ENCODE measurements at places on chromosomes 11 and 22.

- no peak for DNase-seq
These were observed 2.7 kb downstream of the ZNF215 start for GRCh38 chr11:6928916-6929315.

DNA sequence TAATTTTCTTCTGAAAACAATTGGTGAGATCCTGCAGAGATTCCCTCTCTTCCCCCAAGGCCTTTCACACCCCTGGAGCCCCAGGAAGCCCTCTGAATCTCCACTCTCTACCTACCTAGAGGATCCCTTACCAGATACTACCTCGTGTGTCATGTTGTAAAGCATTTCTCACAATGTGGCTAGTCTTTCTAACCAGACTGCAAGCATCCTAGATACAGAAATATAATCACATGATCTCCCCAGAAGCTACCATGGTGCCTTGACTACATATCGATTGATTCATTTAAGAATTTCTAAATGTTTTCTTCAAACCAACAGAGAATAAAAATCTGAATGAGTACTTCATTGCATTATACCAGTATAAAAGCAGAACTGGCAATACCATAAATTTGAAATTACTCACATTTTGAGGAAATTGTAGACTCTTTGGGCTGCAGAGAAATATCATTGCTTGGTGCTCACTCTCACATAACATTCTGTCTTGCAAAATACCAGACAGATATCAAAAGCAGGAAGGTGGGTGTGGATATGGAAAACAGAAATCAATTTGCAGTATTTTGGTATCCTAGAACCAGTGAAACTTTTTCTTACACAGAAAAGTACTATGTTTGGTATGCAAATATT is 113.5 kb downstream of the MAML2 start:
- DNase-seq: no peak

DNA sequence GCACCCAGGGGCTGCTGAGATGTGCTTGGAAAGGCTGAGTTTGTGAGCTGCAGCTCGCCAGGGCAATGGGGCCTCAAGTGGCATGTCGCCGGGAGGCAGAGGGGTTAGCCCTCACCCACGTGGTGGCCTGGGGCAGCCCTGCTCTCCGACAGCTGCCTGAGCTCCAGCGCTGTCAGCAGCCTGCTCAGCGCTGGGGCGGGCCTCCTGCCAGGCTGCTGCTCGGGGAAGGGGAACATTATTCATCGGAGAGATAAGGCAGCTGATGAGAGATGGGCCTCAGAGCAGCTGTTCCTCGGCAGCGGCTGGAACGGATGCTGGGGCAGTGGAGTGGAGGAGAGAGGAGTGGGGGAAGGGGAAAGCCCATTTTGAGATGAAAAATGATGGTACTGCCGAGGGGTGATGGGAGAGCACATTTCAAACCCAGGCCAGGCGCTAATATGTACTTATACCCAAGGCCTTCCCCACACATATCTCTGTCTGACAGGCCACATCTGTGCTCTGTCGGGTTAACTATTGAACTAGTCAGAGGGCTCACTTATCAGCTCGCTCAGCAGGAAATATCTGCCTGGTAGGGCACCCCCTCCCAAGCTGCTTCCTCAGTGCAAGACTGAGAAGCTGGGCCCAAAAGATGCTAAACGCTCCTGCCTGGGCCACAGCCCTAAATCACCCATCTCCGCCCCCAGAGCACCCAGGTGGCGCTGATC is 79.5 kb downstream of the TIMP3 start:
- DNase-seq: peak; percentile 30

DNA sequence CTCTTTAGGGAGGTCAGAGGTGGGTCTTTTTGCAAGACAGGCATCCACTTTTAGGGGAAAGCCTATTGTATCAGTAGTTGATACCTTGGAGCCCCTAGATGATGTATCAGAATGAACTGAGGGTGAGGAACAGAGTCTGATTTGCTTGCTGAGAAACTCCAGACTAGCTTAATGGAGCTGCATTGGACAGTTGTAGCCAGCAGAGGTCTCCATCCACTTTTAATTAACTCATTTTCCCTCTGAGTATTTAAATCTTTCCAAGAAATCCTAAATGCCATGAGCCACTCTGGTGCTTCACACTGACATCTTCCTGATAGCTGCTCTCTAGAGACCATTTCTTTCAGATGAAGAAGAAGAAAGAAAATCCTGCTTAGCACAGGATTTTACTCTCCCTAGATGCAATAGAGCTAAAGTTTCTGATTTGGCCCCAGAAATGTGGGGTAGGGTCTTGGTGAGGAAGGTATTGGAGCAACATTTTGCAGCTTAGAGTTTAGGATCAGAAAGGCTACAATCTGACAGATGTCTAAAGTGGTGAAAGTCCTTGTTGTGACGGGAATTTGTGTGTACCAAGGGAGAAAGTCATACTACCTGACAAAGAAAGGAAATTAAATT is 38.0 kb downstream of the EXT2 start:
- no peak for DNase-seq

DNA sequence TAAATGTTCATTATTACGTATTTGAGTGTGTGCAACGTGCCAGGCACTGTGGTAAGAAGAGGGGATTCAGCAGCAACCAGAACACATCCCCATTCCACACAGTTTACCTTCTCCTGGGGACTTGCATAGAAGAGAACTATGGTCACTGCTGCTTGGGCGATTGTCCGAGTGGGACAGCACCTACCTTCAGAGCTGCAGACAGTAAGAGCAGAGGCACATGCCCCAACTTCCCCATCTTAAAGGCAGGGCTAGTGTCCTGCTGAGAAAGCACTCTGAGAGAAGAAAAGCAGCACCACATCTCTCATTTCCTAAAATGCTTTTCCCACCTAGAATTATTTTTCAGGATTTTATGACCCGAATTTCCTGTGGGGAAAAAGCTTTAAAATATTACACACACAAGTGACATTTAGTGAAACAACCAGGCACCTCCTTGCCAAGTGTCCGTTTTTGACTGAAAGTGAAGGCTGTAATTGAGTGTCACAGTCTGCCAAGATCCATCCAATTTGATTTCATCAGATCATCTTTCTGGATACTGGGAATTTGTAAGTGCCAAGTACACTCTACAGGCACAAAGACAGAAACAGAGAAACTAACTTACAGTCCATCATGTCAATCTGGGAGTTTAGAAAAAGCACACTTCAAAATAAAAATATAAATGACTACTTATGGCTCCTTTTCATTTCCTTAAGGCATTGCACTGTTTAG is 24.6 kb downstream of the TRAF6 start:
- DNase-seq: no peak

- peak; percentile 9 for DNase-seq
These were observed 82.1 kb upstream of the WNT11 start for GRCh38 chr11:76288166-76288980.

DNA sequence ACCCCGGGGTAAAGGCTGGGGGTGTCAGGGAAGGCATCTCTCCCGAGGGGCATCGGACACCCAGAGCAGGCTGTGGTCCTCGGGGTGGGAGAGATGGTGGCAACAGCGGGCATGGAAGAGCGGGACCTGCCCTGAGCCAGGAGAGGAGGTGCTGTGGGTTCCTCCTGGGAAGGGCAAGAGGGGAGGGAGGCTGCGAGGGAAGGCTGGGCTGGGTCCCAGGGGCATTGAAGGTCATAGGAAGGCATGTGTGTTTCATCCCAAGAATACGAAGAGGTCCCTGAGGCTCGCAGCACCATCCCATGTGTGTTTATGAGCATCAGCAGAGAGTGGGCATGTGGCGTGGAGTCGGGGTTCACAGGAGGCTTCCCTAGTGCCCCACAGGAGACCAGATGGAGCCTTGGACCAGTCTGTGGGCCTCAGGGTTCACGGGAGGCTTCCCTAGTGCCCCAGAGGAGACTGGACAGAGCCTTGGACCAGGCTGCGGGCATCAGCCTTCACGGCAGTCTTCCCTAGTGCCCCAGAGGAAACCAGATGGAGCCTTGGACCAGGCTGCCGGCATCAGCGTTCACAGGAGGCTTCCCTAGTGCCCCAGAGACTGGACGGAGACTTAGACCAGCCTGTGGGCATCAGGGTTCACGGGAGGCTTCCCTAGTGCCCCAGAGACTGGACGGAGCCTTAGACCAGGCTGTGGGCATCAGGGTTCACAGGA is 420.6 kb downstream of the BRD1 start:
- DNase-seq: no peak

- no peak for DNase-seq
These were observed 70.3 kb upstream of the BMAL1 start for GRCh38 chr11:13207270-13207664.

GRCh38 chr11:102148059-102148458 is 37.8 kb downstream of the YAP1 start:
- no peak for DNase-seq

GRCh38 chr11:70110538-70111055 is 32.5 kb downstream of the ANO1 start:
- no peak for DNase-seq

DNA sequence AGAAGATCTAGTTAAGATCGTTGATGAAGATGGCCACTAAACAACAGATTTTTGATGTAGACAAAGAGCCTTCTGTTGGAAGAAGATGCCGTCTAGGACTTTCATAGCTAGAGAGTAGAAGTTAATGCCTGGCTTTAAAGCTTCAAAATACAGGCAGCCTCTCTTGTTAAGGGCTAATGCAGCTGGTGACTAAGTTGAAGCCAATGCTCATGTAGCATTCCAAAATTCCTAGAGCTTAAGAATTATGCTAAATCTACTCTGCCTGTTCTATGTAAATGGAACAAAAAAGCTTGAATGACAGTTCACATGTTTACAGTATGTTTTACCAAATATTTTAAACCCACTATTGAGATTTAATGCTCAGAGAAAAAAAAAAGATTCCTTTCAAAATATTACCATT is 492.6 kb downstream of the CNTN5 start:
- DNase-seq: no peak

DNA sequence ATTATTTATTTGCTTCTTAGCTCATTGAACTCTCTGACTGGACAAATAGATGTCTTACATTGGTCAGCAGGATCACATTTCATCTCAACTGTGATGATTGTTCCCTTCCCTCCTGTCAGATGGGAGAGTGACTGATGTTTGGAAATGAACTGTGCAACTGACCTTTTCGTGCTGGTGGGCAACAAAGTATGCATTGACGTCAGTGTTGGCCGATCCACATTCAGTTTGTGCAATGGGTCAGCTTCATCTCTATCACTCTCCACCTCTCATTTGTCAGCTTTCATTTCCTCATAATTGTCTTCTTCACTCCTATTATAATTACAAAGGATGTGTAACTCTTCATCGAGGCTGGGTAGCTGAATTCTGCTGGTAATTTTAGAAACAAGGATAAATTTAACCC is 71.3 kb downstream of the PPP2R1B start:
- DNase-seq: no peak

DNA sequence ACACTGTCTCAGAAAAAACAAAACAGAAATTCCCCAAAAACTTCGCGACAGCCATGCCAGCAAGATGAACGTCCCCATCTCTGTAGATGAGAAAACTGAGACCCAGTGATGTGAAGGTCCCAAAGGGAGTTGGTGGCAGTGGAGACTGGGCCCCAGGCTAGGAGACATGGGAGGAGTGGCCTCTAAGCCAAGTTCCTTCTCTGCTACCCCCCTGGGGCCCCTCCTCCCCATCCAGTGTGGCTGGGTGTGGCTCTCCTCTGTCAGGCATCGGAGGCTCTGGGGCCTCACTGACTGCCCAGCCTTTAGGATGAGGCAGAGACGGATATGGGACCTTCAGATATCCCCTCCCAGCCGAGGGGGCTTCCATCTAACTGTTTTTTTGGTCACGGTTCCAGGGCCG is 9.8 kb downstream of the RELT start:
- no peak for DNase-seq

- DNase-seq: no peak
These were observed 288.8 kb upstream of the C11orf87 start for GRCh38 chr11:109133159-109133558.

DNA sequence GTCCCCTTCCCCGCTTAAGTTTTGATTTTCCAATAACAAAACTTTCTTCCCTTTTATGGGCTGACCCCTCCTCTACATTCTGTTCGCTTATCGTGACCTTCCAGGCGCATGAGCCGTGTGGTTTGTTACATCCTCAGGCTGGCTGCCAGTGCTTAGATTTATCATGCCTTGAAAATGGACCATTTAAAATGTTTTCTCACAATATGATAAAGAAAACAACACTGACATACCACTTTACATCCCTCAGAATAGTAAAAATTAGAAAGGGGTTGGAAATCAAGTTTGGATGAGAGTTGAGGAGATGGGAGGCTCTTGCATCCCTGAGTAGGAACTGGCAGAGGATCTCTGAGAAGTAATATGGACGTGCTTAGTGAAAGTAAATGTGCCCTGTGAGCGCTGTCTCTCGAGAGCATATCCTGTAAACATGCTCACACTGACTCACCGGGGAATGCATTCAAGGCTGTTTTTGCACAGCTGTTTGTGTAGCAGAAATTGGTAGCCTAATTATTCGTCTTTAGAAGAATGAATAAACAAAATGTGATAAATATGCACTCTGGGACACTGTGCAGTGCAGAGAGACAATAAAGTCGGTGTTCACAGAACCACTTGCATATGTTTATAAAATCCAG is 17.1 kb upstream of the TOLLIP start:
- DNase-seq: no peak

DNA sequence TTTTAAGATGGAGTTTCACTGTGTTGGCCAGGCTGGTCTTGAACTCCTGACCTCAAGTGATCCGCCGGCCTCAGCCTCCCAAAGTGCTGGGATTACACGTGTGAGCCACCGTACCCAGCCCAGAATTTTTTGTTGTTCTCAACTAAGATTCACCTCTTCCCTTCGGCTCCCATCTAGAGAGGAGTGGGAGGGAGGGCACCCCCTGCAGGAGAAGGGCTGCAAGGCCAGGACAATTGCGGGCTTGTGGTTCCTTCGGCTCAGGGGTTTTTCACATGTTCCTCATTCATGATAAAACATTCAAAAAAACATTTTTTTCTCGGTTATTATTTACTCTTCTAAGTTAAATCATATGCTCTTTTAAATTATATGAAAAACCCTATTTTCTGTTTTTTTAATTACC is 201.1 kb upstream of the LRRC4C start:
- no peak for DNase-seq
